ENCODE measurements at places on chromosomes 2 and 18. TPM values are rescaled to one million over a fixed set of nuclear protein-coding genes. Genes with fewer than 3 reads are reported as not detected.

Gene FAM110C
- total RNA-seq, result not detected

Gene RESP18
- total RNA-seq, result not detected

Gene ABCG8
- total RNA-seq, result not detected

Gene FHOD3
- total RNA-seq, result 18.5 TPM

Gene ELOA2
- total RNA-seq, result not detected

Gene ARMC9
- total RNA-seq, result 37.7 TPM

Gene TRAPPC12
- total RNA-seq, result 70.6 TPM

Gene POTEC
- not detected for total RNA-seq

Gene DQX1
- not detected for total RNA-seq

Gene CCBE1
- total RNA-seq, result 38.9 TPM

Gene L3MBTL4
- 3.6 TPM for total RNA-seq

Gene RAX
- not detected for total RNA-seq
